ENCODE measurements at places on chromosomes 2 and 18.

DNA sequence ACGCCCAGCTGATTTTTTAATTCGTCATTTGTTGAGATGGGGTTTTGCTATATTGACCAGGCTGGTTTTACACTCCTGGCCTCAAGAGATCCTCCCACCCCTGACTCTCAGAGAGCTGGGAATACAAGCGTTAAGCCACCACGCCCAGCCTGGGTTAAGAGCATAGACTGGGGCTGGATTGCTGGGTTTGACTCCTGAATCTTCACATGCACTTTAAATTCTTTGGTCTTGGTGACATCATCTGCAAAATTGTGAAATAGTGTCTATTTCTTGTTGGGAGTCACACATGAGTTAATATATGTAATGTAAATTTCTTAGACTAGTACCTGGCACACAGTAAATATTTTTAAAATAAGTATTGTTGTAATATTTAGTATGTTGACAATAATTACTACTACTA, 257.4 kb downstream of the DOK6 start:
- peak; percentile 62 for DNase-seq

- DNase-seq = no peak
Measured at GRCh38 chr2:204897561-204897960, 352.3 kb downstream of the PARD3B start.

DNA sequence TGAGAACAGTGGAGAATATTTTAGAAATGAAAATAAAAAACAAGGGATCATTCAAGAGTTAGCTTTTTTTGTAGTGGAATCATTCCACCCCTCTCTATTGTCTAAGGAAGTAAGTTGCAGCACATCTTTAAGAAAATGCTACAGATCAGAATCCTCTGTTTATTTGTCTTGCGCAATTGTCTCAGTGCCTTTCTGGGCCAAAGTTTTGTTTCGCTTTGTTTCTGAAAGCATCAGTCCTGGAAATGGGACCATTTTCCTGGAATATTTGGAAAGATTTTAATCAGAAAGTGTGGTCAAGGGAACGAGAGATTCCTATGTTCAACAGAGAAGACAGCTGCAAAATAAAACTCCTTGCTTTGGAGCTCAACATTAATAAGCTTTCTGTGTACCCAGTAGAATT, 74.0 kb downstream of the NRXN1 start:
- no peak for DNase-seq

DNA sequence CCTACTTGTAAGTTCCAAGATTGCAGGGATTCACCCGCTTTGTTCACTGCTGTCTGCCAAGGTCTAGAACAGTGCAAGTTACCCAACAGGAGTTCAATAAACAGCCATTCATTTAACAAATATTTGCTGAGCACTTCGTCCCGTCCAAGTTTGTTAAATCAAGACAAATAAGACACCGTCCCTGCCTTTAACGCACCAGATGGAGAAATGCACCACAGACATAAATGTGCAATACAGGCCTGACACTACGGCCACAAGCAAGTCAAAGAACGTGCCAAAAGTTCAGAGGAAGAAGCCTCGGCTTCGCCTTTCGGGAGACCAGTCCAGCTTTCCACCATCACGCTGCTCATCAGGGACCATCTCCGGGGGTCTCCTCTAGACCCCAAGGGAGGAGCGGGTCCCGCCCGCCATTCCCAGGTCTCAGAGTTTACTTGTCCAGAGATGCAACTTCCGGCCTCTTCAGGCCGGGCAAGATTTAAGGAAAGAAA, 429 bp downstream of the C2orf76 start:
- DNase-seq = no peak

- no peak for DNase-seq
Measured at GRCh38 chr2:47893771-47894170, 12.5 kb downstream of the FBXO11 start.
